ENCODE measurements at places on chromosomes 5 and 9.

DNA sequence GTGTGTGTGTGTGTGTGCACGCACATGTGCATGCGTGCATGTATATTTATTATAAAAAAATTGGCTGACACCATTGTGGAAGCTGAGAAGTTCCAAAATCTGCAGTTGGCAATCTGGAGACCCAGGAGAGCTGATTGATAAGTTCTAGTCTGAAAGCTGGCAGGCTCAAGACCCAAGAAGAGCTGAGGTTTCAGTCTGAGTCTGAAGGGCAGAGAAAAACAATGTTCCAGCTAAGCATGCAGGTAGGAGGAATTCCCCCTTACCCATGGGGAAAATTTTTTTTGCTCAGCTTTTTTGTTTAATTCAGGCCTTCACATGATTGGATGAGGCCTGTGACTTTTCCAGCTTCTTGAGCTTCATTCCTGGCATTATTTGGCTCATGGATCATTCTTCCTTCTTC, 31.2 kb upstream of the ACTBL2 start:
- DNase-seq: no peak

GRCh38 chr9:99039505-99040182, 65.3 kb upstream of the TGFBR1 start:
- DNase-seq: no peak

DNA sequence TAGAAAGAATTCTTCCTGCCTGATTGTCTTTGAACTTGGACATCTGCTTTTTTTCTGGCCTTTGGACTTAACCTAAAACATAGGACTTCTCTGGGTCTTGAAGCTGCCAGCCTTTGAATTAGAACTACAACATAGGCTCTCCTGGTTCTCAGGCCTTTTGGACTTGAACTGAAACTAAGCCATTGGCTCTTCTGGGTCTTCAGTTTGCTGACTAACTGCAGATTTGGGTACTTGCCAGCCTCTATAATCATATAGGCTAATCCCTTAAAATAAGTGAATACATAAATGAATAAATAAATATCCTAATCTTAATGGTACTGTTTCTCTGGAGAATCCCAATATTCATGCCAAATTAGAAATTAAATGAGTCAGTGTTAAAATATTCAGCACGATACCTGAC, 473.4 kb upstream of the PAPPA start:
- DNase-seq: no peak

- no peak for DNase-seq
These were observed 25.6 kb downstream of the RASGRF2 start for GRCh38 chr5:80985600-80986228.

- DNase-seq: no peak
These were observed 12.3 kb upstream of the FCHSD1 start for GRCh38 chr5:141663506-141663905.

Data from NCI-H510A (cell line).